ENCODE measurements at places on chromosomes 3 and 15. TPM values are rescaled to one million over a fixed set of nuclear protein-coding genes. Genes with fewer than 3 reads are reported as not detected.

- DNase-seq = no peak
These were observed 210.5 kb downstream of the FOXP1 start for GRCh38 chr3:71372911-71373637.

- no peak for DNase-seq
These were observed 31.1 kb upstream of the IL16 start for GRCh38 chr15:81165535-81165934.

DNA sequence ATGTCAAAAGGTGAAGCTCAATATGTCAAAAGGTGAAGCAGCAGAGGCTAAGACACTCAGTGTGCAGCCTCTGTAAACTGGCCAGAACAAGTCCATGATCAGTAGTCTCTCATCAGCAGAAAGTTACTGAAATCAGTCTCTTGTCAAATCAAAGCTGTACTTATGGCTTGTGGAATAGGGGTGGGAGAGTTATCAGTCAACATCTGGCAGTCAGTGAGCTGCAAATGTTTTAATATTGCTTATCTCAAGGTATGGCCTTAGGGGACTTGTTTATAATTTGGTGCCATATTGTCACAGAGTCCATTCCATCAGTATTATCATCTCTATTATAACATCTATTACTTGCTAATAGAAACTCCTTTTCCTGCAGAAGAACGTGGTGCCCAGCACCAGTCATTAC, 14.9 kb upstream of the WDR49 start:
- DNase-seq = no peak

DNA sequence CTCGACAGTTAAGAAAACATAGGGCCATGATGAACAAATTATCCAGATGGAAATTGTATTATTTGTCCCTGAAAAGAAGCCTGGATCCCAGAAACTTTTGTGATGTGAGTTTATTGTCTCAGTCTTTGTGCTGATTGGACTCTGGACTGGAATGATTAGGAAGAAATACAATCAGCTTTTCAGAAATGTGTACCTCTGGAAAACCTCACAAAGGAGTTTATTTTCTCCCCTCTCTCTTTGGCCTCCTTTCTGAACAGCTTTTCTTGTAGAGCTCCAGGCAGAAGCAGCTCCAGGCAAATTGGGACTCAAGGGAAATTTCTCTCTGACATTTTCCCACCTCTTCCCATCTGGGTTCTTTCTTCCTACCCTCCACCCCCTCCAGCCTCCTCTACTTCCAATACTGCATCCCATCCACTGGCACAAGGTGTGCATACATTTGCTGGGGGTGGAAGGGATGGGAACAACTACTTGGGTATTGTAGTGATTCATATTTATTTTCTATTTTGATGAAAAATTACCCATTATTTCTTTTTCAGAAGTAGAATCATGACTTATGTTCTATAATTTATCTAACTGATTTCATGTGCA, 119.7 kb downstream of the CD47 start:
- no peak for DNase-seq

GRCh38 chr3:151560738-151561137, 99.9 kb upstream of the IGSF10 start:
- DNase-seq = no peak

FANCD2OS gene
- total RNA-seq = not detected

- DNase-seq = no peak
These were observed 7.3 kb upstream of the CCDC13 start for GRCh38 chr3:42780398-42780797.

- DNase-seq = no peak
These were observed 16.4 kb downstream of the GPR160 start for GRCh38 chr3:170054204-170054603.

GALNT15 gene
- total RNA-seq = 0.91 TPM

GOLGA8M gene
- 0.64 TPM for total RNA-seq
